ENCODE measurements at places on chromosomes 1 and 21. TPM values are rescaled to one million over a fixed set of nuclear protein-coding genes. Genes with fewer than 3 reads are reported as not detected.

The TEX35 gene
- not detected for total RNA-seq

The RIIAD1 gene
- not detected for total RNA-seq

The MEX3A gene
- total RNA-seq, result 0.05 TPM

The WARS2 gene
- total RNA-seq, result 17.7 TPM

The LRRC53 gene
- not detected for total RNA-seq

The LCE1F gene
- not detected for total RNA-seq

The LPGAT1 gene
- 60.5 TPM for total RNA-seq

The C1orf185 gene
- not detected for total RNA-seq

The GFI1 gene
- 47.6 TPM for total RNA-seq

The CD1D gene
- not detected for total RNA-seq

The RHBG gene
- not detected for total RNA-seq

The KDF1 gene
- total RNA-seq, result not detected

The F13B gene
- not detected for total RNA-seq

The LMX1A gene
- not detected for total RNA-seq

The CELA3A gene
- not detected for total RNA-seq

The SLC19A2 gene
- 5.8 TPM for total RNA-seq

The B3GALT5 gene
- not detected for total RNA-seq

The SYTL1 gene
- 83.1 TPM for total RNA-seq

The CLDN17 gene
- total RNA-seq, result not detected

The MUL1 gene
- total RNA-seq, result 17.2 TPM

The RUSC1 gene
- total RNA-seq, result 33.7 TPM

The SSU72 gene
- 123 TPM for total RNA-seq

The ARF1 gene
- total RNA-seq, result 322 TPM

The OR1C1 gene
- total RNA-seq, result not detected

The MPZL1 gene
- 13.6 TPM for total RNA-seq

The ZMYND12 gene
- total RNA-seq, result 0.63 TPM

The GBP4 gene
- total RNA-seq, result 60.7 TPM

The OR2M3 gene
- total RNA-seq, result not detected

The EDARADD gene
- total RNA-seq, result 0.45 TPM

The ERO1B gene
- total RNA-seq, result 1.6 TPM

The MR1 gene
- 27.9 TPM for total RNA-seq

The EPHA2 gene
- total RNA-seq, result not detected

The PAPPA2 gene
- 0.03 TPM for total RNA-seq

The MANEAL gene
- total RNA-seq, result 1.2 TPM
